ENCODE measurements at places on chromosomes 12 and 14.
A peak's percentile ranks its signal among the peaks of the same experiment; 100 is the strongest.

- no peak for DNase-seq
These were observed 23.1 kb downstream of the AEBP2 start for GRCh38 chr12:19462406-19462805.

DNA sequence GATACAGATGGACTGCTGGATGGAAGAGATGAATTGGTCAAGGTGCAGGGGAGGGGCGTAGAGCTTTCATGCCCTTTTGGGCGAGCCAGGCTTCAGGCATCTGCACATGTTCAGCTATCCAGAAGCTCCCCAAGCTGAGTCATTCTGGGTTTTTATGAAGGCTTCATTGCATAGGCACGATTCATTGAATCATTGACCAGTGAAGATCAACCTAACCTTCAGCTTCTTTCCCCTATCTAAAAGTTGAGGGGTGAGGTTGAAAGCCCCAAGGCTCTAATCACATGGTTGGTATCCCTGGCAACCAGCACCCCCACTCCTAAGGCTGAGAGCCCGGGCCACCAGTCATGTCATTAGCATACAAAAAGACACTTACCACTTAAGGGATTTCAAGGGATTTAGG is 36.3 kb downstream of the RPS29 start:
- no peak for DNase-seq

DNA sequence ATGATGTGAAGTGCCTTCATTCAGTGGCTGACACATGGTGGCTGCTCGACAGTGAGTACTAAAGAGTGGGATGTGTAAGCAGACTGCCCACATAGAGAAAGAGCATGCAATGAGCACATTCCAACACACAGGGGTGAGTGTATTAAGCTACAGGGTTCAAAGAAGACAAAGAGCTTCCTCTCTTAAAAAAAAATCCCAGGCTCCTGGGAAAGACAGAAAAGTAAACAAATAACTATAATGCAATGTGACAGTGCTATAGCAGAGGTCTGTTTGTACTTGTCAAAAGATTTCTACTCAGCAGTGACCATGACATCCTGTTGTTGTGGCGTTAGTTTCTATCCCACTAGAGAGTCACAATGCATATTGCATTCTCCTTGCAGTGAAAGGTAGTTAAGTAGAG is 12.4 kb upstream of the PCNX1 start:
- DNase-seq = no peak

GRCh38 chr14:87196436-87196835 is 796.5 kb downstream of the GALC start:
- DNase-seq = no peak

GRCh38 chr12:118332511-118332910 is 40.2 kb downstream of the TAOK3 start:
- no peak for DNase-seq

DNA sequence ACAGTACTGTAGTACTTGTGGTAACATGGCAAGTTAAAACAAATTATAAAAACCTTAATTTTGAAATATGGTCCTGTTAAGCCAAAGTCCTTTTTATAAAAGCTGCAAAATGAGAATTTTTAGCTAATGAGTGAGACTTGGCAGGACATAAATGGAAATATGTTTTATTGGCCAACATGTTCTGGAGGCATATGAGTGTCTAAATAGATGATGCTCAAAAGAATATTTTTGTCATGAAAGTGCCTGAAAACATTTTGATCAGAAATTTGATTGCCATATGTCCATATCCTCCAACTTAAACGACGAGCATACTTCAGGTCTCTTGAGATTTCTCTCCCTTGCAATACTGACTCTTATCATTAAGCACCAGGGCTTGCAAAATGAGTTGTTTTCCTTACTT is 972.6 kb downstream of the TMTC2 start:
- DNase-seq = no peak

DNA sequence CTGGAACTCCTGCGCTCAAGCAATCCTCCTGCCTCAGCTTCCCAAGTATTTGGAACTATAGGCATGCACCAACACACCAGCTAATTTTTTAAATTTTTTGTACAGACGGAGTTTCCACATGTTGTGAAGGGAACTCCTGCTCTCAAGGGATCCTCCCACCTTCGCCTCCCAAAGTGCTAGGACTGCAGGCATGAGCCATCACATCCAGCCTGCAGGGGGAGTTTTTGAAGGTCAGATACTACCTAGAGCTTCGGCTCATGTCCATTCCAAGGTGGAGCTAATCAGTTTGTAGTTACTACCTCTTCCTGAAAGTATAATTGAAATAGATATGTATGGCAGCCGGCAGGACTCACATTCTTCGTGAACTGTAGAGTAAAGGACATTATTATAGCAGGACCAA is 3.7 kb upstream of the TAS2R19 start:
- no peak for DNase-seq

DNA sequence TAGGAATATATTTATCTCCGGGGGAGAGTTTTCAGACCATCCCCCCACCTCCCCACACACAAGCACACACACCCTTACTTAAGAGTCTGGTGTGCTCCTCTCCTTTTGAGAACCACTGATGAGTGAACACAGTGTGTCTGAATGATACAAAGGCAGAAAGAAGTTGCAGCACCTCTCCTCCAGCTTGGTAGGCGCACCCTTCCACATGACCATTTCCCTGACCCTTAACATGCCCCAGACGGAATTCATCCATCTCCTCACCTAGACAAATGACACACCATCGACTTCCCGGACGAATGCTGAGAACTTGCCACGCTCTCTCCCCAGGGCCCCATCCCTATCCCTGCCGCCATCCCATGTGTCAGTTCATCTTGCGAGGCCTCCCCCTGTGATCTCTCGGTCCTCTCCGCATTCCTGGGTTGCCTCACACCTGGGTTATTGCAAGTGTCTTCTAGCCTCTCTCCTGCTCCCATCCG is 3.9 kb downstream of the TNFRSF1A start:
- no peak for DNase-seq

GRCh38 chr14:65949711-65950516 is 536.3 kb upstream of the CCDC196 start:
- DNase-seq = no peak

- DNase-seq = no peak
These were observed 22.6 kb upstream of the PKP2 start for GRCh38 chr12:32918890-32919801.

GRCh38 chr14:45947830-45948229 is 694.8 kb upstream of the MIS18BP1 start:
- DNase-seq = no peak

DNA sequence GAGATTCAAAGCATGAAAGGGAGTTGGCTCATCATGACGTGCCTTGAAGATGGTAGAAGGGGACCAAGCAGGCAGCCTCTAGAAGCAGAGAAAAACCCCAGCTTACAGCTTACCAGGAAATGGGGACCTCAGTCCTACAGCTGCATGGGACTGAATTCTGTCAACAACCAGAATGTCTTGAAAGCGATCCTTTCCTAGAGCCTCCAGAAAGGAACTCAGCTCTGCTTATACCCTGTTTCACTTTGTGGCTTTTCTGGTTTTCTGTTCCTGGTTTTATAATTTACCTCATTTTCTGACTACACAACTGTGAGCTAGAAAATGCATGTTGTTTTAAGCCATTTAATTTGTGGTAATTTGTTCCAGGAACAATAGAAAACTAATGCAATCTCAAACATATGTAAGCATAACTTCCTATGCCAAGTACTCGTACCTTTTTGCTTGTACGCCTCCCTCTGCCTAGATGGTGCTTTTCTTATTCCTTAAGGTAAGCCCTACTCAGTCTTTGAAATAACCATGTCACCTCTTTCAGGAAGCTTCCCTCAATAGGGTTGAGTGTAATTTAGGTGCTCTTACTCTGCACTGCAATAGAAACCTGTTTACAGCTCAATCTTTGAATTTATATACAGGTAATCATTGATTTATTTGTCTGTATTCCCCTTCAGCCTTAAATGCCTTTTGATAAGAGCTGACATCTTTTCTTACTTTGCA is 348.8 kb downstream of the TMEM117 start:
- no peak for DNase-seq

- DNase-seq = no peak
These were observed 233.3 kb downstream of the CCDC59 start for GRCh38 chr12:82124711-82125380.

DNA sequence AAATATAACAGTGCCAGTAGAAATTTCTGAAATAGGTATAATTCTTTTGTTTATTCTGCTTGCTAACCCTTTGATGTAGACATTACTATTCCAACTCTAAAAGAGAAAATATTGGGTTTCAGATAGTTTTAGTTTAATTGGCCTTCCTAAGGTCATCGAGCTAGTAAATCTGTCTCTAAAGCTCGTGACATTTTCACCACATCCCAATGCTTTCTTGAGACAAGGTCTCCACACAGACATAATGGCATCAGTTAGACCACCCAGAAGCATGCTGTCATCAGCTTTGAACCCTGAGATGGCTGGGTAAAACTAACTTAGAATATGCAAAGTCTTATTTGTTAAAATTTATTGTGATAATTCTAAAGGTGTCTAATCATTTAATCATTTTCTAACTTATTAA is 52.0 kb downstream of the PIK3C2G start:
- DNase-seq = no peak

GRCh38 chr12:53051058-53051880 is 1.4 kb downstream of the TNS2 start:
- no peak for DNase-seq

- DNase-seq = no peak
These were observed 172.9 kb downstream of the ZFP36L1 start for GRCh38 chr14:68619790-68620574.

DNA sequence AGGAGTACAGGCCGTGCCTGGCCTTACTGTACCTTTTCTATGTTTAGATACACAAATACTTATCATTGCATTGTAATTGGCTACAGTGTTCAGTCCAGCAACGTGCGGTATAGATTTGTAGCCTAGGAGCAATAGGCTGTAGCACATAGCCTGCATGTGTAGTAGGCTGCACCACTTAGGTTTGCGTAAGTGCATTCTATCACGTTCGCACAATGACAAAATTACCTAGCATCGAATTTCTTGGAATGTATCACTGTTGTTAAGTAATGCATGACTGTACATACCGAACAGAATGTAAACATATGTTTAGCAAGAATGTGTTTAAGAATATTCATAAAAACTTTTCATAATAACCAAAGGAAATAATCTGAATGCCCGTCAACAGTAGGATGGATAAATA is 31.9 kb downstream of the VRTN start:
- DNase-seq = no peak

DNA sequence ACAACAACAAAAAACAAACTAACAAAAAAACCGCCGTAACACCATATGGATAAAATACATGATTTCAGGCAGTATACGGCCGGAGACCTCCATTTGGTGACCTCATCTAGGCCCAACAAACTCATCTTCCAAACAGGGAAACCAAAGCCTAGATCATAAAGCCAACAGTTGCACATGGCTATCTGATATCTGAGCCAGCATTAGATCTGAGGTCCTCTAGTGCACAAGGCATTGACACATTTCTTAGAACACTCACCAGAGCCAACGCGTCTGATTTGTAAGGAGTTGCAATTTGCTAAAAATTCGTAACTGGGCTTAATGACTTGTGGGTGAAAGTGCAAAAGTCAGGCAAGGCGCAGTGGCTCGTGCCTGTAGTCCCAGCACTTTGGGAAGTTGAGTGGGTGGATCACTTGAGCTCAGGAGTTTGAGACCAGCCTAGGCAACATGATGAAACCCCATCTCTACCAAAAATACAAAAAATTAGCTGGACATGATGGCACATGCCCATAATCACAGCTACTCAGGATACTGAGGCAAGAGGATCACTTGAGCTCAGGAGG is 42.0 kb upstream of the NUDT4 start:
- no peak for DNase-seq

DNA sequence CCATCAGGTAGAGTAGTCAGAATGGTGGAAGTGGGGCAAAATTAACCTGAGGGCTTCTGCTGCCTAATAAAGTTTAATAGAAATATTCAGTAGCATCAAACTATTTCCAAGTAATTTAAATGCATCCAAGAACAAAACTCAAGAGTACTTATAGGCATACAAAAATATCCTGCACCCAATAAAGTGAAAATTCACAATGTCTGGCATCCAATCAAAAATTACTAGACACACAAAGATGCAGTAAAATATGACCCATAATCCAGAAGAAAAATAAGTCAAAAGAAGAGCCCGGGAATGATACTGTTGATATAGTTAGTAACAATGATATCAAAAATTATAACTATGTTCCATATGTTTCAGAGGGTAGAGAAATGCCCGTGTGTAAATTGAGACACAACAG is 95.3 kb downstream of the TMEM117 start:
- no peak for DNase-seq

- peak; percentile 69 for DNase-seq
These were observed 7.6 kb upstream of the PFDN5 start for GRCh38 chr12:53287741-53288216.

- no peak for DNase-seq
These were observed 88.5 kb downstream of the EGLN3 start for GRCh38 chr14:33862261-33862802.

DNA sequence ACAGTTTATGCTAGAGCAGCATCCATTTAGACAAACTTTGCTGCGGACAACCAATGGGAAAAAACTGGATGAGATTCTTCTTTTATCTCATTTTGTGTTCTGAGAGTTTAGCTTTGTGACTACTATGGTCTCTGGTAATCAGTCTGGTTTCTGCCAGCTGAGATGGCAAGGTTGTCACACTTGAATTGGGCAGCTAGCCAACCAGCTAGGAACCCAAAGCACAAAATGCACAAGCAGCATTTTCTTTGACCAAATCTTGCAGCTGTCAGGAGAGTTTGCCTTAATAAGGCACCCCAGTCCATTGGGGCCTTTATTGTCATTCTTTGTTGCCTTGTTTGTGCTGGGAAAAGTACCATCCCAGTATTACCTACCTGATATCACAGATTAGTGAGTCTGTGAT is 34.0 kb upstream of the ETV6 start:
- no peak for DNase-seq

DNA sequence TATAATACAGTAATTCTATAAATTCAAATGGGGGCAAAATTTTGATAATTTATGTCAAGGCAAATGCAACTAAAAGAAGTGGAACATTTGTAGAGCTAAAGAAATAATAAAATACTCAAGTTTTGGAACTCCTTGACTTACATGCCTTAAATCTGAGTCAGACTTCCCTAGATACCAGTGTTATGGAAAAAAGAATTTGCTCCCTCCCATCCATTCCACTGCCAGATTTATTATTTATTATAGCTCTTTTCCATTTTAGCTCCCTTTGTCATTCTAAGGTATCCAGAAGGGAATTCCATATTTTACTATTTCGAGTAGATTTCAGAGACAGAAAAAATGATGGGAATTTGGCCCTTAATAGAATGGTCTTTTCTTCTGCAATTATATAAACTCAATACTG is 44.0 kb downstream of the RHOJ start:
- DNase-seq = no peak

DNA sequence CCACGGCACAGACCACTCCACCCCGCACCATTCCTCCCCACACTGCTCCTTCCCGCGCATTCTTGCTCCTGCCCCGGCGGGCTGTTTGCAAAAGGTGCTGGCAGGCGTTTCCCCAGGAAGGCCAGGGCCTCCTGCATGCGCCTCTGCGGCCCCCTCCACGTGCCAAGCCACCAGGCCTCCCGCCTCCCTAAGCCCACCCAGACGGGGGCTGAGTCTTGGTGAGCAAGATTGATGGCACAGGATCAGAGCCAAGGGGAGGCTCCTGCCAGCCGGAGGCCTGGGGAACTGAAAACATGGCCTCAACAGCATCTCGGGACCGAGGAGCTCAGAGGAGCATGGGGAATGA is 328.3 kb upstream of the DIO3 start:
- no peak for DNase-seq

GRCh38 chr12:109518820-109519665 is 41.6 kb downstream of the UBE3B start:
- peak; percentile 31 for DNase-seq
